ENCODE measurements at places on chromosomes 11 and 22.

DNA sequence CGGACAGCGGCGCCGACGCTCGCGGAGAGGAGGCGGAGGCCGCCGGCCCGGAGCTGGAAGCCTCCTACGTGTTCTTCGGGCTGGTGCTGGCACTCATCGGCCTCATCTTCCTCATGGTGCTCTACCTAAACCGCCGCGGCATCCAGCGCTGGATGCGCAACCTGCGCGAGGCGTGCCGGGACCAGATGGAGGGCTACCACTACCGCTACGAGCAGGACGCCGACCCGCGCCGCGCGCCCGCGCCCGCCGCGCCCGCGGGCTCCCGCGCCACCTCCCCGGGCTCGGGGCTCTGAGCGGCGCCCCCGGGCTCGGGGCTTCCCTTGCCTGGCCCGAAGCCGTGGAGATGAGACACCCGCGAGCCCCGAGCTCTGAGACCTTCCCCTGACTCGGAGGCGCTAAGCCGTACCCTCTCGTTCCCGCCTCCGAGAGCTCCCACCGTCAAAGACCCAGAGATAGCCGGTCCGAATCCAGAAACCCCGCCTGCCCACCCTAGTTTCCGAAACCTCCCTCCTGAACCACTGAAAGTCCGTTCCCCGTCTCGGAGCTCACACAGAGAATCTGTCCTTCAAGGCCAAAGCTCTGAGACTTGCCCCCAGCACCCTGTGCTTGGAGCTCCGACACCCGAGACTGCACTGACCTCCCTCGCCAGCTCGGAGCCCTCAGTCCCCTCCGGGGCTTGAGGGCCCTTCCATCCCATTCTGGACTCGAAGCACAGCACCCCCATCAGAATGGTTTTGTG lies 1.5 kb downstream of the TPBGL start:
- no peak for DNase-seq

GRCh38 chr11:28269586-28269985 lies 161.4 kb downstream of the METTL15 start:
- DNase-seq, result no peak

DNA sequence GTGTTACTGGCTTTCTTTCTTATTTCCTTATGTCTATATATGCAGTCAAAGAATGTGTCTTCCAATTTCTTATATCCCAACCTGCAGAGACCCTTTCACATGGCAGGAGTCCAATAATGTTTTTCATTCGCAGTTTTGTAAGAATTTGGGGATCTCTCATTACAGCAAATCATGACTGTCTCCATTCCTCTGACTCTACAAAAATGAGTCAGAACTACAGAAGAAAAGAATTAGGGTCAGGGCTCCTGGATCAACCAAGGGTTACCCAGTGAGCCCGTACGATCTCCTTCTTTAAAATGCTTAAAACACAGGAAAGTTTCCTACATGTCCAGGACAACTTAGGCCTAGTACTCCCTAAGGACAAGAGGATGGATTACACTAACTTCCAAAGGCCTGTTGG lies 42.2 kb downstream of the RPUSD4 start:
- DNase-seq, result no peak

DNA sequence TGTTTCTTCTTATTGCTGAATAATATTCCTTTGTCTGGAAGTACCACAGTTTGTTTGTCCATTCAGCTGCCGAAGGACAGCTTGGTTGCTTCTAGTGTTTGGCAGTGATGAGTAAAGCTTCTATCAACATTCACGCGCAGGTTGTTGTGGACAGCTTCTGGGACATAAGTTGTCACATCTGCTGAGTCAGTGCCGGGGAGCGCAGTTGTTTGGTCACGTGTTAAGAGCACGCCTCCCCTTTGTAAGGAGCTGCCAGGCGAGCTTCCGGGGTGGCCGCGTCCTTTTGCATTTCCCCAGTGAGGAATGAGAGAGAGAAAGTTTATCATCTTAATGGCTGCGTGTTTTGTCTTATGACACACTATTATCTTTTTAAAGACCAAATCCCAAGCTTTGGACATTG lies 30.3 kb downstream of the SAMM50 start:
- no peak for DNase-seq

DNA sequence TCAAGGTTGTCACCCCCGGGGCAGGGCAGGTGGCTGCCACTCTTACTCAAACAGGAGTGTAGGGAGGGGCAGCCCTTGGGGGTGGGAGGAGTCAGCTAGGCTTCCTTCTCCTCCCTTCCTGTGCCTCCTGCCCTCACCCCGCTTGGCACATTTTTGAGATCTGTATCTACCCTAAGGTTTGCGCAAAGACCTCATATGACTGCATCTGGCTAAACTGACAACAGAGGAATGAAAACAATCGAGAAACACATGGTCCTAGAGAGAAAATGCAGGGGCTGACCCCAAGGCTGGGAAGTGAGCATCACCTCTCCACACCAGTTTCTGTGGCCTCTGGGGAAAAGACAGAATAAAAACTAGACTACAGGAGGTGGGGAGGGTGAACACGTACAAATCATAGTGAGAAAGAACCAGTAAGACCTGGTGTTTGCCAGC lies 28.1 kb downstream of the IGSF9B start:
- no peak for DNase-seq

DNA sequence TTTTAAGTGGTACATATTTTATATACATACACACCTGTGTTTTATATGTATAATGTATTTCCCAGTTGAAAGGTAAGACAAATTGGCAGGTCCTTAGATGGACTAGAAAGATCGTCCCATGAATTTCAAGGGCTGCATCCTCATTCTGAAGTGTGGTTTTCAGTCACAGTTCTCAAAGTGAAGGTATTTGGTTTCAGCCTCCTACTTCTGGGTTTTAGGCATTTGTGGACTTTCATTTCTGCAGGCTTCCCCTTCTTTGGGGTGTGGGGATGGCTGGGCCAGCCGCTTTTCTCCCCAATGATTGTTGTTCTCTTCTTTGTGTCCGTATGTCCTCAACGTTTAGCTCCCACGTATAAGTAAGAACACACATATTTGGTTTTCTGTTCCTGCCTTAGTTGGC lies 10.0 kb downstream of the DCPS start:
- no peak for DNase-seq

DNA sequence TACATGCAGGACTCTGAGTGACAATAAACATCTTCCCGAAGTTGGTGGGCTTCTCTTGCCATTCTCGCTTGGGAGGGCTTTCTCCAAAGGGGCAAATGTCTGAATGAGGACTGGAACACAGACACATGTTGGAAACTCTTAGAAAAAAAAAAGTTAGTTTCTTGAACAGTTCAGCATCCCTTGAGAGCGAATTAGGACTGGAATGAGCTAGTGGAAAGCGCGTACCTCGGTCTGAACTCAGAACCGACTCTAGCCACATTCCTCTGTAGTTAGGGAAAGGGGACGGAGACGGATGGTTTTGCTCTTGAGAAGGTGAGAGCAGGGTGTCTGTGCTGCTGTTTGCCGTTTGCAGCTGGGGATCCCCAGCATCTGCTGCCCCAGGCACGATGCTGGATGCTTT lies 517.3 kb downstream of the TBC1D22A start:
- no peak for DNase-seq

DNA sequence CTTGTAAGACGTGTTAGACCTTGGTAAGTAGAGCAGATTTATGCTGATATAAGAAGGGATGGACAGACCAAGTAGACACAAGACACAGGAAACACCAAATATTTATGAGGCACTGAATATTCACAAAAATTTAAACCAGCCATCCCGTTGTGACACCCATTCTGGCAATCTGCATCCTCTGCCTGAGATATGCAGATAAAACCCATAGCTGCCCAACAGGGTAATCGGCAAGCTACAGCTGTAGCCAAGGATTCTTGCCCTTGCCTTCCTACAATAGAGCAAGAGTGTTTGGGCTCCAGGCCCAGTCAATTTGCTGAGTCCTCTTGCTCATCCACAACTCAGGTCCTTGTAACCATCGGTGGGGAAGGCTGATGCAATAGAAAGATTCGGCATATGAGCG lies 18.5 kb upstream of the MPZL2 start:
- no peak for DNase-seq

GRCh38 chr22:50008151-50009040 lies 4.2 kb downstream of the IL17REL start:
- DNase-seq, result no peak

- no peak for DNase-seq
Measured at GRCh38 chr11:35914816-35915215, 29.0 kb upstream of the LDLRAD3 start.

DNA sequence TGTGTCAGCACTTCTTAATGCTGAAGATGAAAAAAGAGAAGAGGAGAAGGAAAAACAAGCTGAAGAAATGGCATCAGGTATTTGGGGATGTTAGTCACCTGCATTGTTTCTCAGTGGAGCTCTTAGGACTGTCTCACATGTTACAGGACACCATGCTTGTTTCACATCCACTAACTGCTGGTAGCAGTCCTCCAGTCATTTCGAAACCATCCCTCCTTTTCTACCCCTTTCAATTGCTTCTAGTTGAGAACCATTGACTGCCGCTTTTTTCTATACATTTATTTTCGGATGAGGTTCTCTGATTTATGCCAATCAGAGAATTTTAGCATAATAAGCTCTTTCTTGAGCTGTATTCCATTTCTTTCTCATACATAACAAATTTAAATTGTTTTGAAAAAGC lies 21.5 kb downstream of the BIRC2 start:
- no peak for DNase-seq

- peak; percentile 42 for DNase-seq
Measured at GRCh38 chr22:24117942-24118341, 63.3 kb upstream of the SUSD2 start.

- no peak for DNase-seq
Measured at GRCh38 chr22:17043521-17043920, 35.5 kb upstream of the GAB4 start.

GRCh38 chr11:27192184-27192583 lies 151.6 kb downstream of the BBOX1 start:
- no peak for DNase-seq

DNA sequence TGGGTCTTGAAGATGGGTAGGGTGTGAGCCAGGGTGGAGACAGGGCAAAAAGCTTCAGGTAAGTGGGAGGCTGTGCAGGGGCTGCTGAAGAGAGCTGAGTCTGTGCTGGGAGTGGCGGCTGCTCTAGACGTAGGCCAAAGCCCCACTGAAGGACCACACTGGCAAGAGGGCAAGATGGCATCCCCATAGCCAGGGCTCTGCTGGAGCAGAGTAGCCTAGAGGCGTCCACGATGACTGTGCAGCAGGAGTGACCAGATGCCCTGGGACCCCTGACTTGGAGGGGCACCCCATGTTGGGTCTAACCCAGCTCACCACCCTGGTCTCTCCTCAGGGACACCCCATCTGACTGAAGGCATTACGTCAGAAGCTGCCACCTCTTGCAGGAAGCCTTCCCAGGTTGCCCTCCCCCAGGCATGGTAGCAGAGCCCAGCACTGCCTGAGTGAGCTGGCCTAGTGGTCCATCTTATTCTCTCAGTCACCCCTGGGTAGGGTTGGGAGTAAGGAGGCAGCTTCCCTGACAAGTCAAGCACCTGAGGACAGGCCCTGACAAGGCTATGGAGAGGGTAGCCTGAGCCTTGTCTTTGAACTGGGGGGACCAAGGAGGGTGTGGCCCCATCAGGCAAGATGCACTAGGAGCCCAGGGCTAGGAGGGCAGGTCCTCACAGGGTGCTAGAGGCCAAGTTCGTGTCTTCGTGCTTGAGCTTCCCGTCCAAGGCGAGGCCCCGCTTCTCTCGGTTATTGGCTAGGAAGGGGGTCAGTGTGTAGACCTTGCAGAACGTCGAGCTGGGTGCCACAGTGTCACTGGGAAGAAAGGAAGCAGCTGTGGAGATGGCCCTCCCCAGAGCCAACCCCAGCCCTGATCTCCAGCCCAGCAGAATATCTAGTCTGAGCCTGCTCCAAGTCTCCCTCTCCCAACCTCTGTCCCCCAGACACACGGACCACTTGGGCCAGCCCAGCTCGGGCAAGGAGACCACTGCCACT lies 33.1 kb downstream of the TPBGL start:
- no peak for DNase-seq

DNA sequence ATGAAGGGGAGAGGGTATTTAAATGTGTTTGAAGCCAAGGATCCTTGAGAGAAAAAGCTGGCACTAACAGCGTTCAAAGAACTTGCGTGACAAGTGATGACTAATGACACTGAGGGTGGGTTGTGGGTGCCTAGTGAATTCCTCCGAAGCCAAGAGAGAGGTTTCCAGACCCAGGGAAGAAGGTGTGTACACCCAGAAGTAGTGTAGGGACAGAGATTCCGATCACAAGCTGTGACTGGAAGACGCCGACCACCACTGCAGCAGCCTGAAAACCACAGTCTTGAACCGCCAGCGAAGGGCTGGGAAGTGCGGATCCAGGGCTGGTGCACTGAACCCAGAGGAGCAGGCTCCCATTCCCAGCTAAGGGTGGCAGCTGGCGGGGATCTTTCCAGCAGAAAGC lies 9.5 kb downstream of the PPARA start:
- DNase-seq, result no peak

GRCh38 chr11:68352591-68352990 lies 40.2 kb downstream of the LRP5 start:
- DNase-seq, result no peak

GRCh38 chr11:118956094-118956846 lies at the start of gene UPK2:
TSS of gene UPK2 (plus strand) at chr11:118956298. CDS start at chr11:118956351, 53 bp downstream.
- DNase-seq, result peak; percentile 57

GRCh38 chr11:70159627-70160570 lies 43.2 kb upstream of the FADD start:
- no peak for DNase-seq

GRCh38 chr11:92137747-92138146 lies 86.9 kb upstream of the FAT3 start:
- DNase-seq, result no peak

DNA sequence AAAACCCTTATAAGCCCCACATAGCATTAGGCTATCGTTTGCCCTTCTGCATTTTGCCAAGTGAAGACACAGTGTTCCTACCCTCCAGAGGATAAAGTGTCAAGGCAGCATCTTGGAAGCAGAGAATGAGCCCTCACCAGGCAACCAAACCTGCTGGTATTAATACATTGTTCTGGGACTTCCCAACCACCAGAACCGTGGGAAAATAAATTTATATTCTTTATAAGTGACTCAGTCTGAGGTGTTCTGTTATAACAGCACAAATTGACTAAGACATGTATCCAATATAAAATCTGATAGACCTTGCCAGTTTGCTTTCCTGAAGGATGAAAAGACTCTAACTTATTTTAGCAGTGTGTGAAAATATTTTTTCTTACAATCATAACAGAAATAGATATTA lies 792.5 kb upstream of the LRRC4C start:
- DNase-seq, result no peak

- DNase-seq, result no peak
Measured at GRCh38 chr11:114479331-114479730, 40.1 kb downstream of the REXO2 start.

GRCh38 chr22:40345815-40346184 lies 500 bp upstream of the ADSL start:
- no peak for DNase-seq

DNA sequence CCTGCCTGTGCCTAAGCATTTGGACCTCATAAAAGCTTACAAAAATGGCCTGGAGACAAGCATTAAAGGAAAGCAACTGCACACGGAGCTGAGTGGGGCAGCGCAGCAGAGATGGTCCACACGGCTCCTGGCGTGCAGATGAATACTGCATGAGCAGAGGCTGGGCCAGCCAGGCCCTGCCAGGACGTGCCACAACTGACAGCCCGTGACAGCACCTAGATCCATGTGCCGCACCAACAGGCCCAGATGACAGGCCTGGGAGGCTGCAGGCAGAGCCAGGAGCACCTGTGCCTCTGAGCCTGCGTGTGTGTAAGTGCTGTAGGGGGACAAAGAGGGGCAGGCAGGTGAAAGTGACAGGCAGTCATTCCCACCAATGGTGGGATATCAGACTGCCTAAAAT lies 33.4 kb downstream of the MICAL3 start:
- DNase-seq, result no peak

GRCh38 chr11:74683279-74683871 lies 47.9 kb downstream of the CHRDL2 start:
- no peak for DNase-seq

GRCh38 chr11:75654314-75654713 lies 14.5 kb downstream of the MAP6 start:
- no peak for DNase-seq

- DNase-seq, result no peak
Measured at GRCh38 chr22:39284983-39285382, 34.4 kb downstream of the RPL3 start.
